ENCODE measurements at places on chromosomes 3 and 15. TPM values are rescaled to one million over a fixed set of nuclear protein-coding genes. Genes with fewer than 3 reads are reported as not detected.

DNA sequence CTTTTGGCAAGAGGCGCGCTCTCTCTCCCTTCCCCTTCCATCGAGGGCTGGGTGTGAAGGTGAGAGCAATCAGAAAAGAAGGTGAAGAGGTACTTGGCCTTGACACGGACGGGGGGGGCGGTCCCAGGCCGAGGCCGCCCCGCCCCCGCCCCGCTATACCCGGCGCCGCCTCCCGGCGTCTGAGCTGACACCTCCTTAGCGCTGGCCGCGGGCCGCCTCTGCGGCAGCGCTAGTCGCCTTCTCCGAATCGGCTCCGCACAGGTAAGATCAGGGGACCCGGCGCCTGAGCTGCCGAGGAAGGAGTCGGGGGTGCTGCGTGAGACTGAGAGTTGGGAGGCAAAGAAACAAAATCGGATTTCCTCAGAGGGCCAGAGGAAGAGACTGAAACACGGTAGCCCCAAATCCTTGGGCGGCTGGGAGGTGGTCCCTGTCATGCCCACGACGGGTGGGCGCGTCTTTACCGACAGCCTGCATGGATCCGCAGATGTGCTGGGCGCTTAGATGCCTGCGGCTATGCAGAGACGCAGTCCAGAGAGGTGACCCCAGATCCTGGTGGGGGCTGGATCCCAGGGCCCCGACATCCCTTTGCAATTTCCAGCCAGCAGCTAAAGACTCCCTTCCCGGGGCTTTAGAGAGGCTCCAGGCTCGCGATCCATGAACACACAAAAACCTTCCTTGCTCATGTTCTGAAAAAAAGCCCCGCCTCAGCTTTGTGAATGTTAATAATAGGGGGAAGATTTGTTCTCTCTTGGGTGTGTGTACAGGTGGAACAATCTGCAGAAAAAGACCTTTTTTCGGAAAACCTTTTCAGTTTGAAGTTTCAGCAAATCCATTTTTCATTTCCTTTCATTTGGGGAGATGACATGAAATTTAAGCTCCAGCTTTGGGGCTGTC lies at the start of gene ENTPD3:
Gene ENTPD3 (plus strand): TSS at position 184 of the 894 bp plus-strand sequence. CDS start 874 bp downstream, outside the sequence.
- peaks cover 17% of the 10 kb centered on the region for H3K4me1 ChIP-seq
- no peaks in the 10 kb centered on the region for H3K27me3 ChIP-seq
- peak; percentile 68 for DNase-seq
- no peak within 1 kb of the TSS for H3K27ac ChIP-seq

GRCh38 chr3:170723241-170723640 lies 137.4 kb upstream of the SLC7A14 start:
- DNase-seq, result no peak
- H3K4me3 ChIP-seq, result no peak overlapping the region
- H3K27me3 ChIP-seq, result no peaks in the 10 kb centered on the region
- no peak overlapping the region for H3K27ac ChIP-seq
- no peaks in the 10 kb centered on the region for H3K36me3 ChIP-seq
- H3K4me1 ChIP-seq, result no peaks in the 10 kb centered on the region

DNA sequence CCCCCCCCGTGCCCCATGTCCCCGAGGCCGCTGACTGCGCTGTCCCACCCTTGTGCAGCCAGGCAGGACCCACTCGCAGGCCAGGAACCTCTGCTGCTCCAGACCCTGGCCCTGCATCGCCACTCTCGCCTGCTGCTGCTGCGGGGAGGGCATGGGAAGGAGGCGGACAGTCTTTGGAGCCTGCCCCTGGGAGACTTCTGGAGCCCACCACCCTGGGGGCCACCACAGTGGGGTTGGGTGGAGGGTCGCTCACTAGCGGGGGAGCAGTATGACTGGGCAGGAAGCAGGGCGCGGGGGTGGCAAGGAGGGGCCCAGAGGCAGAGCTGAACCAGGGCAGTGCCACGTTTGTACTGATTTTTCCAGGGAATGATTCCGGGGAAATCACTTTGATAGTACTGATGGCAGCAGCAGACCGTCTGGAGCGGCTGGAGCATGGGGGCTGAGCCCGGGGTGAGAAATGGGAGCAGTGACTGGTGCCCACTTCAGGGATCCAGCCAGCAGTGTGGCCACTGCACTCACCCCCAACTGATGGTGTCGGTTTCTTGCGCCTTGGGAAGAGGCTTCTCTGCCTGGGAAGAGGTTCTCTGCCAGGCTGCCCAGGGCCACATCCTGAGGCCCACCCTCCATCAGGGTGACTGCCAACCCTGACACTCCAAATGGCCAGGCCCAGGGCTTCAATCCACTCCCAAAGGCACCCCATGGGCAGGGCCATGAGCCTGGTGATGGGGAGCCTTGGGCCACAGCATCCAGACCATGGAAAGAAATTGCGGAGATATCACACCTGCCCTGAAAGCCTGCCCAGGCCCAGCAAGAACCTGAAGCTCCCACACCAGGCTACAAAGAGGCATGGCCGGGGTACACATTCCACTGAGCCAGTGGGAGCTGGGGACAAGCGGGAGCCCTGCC lies 53.7 kb downstream of the LSAMP start:
- H3K27me3 ChIP-seq, result no peaks in the 10 kb centered on the region
- H3K4me3 ChIP-seq, result no peak overlapping the region

DNA sequence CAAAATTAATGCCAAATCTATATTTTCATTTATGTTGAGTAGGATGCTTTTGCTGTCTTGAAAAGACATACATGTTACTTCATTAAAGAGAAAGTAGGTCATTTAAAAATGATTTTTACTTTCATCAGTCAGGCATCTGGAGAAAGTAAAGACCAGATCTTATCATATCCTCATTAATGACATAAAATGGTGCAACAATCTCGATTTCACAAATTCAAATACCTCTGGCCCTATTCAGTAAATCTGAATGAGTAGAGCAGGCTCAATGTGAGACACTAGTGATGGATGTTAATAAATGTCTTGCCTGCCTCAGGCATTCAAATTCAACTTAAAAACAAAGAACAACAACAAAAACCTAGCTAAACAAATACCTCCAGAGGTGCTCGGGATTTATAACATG lies 714.1 kb downstream of the NAALADL2 start:
- no peaks in the 10 kb centered on the region for H3K27me3 ChIP-seq
- H3K4me1 ChIP-seq, result no peaks in the 10 kb centered on the region
- DNase-seq, result no peak
- H3K36me3 ChIP-seq, result no peaks in the 10 kb centered on the region
- no peak overlapping the region for H3K4me3 ChIP-seq

DNA sequence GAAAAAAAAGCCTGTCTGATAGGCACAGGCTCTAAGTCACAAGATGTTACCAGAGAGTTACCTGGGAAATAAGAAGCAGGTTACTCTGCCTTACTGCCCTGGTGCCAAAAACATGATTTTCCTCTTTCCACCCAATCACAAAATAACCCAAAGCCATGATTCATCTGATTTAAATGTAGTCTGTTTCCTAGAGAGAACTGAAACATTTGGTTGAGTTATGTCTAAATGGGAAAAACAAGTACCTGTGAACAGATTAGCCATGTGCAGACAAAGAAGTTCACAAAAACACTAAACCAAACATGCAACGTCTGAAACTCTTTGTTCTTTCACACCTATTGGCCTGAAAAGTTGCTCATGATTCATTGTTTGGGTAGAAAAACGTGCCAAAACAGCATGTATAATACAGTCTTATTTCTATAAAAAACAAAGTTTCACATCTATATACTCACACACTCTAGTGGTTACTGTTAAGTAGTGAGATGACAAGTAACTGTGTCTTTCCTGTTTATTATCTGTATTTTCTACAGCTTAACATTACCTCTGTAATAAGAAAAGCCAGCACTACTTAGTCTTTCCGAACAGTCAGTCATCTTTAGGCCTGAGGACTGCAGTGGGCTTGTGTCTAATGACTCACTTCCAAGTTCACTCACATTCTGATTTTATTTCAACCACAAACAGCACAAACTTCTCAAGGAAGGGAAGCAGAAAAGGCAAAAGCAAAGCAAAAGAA lies 30.2 kb downstream of the FAM174B start:
- peaks cover 18% of the 10 kb centered on the region for H3K4me1 ChIP-seq
- no peak overlapping the region for H3K4me3 ChIP-seq
- peak overlapping the region; percentile 47 for H3K27ac ChIP-seq
- peak; percentile 2 for DNase-seq

DNA sequence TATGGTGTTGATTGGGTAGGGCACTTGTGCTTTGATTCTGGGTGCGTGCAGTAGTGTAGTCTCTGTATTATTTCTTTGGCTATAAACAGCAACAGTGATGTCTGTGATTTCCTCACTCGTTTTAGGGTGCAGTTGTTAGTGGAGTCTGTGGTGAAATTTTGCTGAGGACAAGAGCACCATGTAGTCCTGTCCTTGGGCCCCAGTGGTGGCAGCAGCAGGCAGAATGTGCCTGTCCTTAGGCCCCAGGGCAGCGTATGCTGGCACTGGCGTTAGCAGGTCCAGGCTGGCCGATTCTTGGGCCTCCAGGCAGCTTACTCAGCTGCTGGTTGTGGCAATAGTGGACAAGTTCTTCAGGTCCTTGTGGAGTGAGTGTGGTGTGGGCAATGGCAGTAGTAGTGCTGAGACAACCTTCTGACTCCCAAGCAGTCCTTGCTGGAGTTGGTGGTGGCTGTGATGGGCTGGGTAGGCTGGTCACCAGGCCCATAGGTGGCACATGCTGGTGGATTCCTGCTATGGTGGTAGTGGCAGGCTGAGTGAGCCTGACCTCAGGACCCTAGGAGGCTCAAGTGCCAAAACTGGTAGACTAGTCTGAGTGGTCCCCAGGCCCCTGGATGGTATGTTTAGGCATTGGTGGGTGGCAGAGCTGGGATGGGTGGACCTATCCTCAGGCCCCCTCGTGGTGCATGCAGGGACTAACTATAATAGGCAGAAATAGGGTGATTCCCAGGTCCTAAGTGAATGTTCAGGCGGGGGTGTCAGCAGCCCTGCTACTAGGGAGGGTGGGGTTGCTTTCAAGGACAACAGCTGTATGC lies 56.3 kb downstream of the TNFAIP8L3 start:
- no peak overlapping the region for H3K4me3 ChIP-seq
- no peak for DNase-seq
- H3K4me1 ChIP-seq, result no peaks in the 10 kb centered on the region
- H3K27ac ChIP-seq, result no peak overlapping the region
- no peaks in the 10 kb centered on the region for H3K36me3 ChIP-seq
- H3K27me3 ChIP-seq, result no peaks in the 10 kb centered on the region

The POLQ gene
- 0.10 TPM for total RNA-seq
